Stimulated activated CD8-positive, alpha-beta memory T cell treated with anti-CD3 and anti-CD28 coated beads, Interleukin-4, amount 100 ng/mL, for 1 hour (primary cell): ENCODE measurements at places on chromosomes 11 and 22.

GRCh38 chr11:122430490-122430889 is 225.0 kb upstream of the UBASH3B start:
- no peak for DNase-seq

- DNase-seq = no peak
Observed at GRCh38 chr11:130721736-130722135, 194.5 kb downstream of the SNX19 start.

GRCh38 chr11:67404515-67405195 is 772 bp downstream of the TBC1D10C start:
- no peak for DNase-seq

DNA sequence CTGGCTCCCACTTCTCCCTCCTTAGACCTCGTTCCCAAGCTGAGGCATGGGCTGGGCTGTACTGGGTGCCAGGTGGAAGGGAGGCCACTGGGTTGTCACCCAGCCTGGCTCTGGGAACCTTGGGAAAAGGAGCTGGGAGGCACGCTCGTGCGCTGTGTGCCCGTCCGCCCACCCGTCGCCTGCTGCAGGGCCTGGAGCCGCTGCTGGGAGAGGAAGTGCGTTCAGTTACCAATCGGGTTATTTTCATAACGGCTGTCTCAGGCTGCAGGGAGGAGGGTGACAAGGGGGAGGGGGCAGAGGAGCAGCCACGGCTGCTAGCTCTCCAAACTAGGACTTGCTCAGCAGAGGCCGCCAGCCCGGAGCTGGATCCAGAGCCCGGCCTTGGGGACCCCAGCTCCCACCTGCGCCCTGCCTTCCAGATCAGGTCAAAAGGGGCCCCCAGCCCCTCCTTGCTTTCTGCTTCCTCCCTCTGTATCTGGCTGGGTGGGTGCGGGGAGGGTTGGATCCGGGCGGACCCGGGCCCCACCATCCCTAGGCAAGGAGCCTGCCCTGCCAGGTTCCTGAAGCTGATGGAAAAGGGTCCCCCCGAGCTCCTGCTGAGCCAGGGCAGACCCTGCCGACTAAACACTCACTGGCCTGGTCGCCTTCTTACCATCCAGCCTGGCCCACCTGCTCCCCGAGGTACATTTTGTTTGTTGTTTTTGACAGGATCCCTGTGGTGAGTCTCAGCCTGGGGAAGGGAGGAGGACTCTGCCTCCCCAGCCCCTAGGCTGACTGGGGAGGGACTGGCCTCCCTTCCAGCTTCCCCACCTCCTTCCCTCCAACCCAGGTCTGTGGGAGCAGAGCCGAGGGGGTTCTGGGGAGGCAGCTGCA is 14.3 kb downstream of the DGKZ start:
- DNase-seq = peak; percentile 37

DNA sequence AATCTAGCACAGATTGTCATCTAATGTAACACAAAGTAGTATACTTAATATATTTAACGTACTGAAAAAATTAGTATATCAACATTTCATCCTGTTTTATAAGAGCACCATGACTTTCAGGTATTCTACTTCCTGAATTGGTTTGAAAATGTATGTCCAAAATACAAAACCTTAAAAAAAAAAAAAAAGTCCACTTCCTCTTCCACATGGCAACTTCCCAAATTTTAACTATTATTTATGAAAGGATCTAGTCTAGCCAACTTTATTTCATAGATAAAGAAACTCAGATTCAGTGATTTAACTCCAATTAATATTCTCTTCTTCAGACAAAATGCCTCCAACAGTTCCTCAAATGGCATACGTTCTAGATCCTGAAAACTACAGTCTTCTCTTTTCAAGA is 44.0 kb downstream of the PIK3C2A start:
- no peak for DNase-seq

DNA sequence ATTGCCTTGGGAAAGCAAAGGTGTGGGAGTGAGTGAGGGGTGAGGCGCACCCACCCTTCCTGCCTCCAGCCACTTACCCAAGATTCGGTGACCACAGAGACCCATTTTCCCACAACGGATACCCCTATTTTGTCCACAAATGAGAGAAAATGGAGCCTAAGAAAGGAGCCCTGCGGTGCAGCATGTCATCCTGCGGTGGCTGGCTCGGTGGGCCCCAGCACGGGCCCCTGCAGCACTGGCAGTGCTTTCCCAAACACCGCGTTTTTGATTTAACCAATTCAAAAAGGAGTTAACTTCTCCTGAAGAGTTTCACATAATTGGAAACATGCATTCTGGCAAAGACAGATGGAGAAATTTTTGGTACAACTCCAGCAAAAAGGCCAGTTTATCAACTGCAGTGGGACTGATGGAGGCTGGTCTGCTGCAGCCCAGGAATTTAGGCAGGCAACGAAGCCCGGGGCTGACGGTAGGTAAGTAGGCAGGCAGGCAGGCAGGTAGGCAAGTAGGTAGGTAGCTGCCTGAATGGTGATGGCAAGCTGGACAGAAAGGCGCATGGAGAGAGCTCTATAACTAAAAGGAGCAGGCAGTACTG is 84.2 kb downstream of the FDX1 start:
- DNase-seq = no peak

- DNase-seq = no peak
Observed at GRCh38 chr11:17479284-17480214, 2.9 kb upstream of the ABCC8 start.

- DNase-seq = no peak
Observed at GRCh38 chr11:43116071-43116470, 195.7 kb upstream of the API5 start.

GRCh38 chr22:49344656-49345055 is 483.0 kb downstream of the BRD1 start:
- DNase-seq = no peak

DNA sequence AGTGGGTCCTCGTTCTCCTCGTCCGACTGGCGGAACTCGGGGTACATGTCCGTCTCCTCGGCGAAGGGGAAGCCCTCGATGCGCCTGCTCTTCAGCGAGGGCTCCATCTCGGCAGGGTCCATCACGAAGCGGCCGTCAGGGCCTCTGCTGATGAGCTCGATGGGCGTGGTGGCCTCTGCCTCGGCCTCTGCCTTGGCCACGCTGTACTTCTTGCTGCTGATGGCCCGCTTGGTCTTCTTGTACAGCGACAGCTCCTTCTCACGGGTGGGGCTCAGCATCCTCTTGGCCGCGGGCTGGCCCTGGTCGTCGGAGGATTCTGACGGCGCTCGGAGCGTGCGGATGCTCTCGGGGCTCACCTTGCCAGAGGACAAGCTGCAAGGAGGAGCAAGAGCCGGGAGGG is 35.7 kb downstream of the IGSF9B start:
- no peak for DNase-seq

DNA sequence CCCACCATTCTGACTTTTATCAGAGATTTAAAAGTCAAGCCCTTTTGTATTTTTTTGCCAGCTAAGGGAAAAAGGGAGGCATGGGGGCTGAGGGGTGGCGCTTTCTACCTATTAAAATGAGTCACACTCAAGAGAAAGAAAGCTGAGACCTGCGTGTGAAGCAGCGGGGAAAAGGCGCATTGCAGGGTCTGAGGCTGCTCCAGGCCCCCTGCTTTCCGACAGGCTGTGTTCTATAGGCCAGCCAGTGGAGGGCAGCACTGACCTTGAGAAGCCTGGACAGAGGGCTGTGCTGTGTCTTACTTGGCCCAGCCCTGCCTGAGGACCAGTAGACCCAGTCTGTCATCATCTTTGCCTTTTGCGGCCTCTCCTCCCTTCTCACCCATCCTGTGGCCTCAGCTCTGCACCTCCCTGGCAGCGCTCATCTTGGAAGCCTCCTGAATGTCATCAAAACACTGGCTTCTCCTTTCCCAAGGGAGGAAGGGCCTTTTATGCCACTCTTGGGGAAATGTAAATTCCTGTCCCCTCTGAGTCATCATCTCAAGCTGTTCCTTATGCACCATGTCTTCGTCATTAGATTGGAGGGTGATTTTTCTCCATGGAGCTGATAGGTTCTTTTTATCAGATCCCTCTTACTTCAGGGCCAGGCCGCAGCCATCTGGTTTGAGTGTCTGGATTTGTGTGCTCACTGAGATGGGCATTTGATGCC is 12.6 kb upstream of the MAPK8IP1 start:
- no peak for DNase-seq

DNA sequence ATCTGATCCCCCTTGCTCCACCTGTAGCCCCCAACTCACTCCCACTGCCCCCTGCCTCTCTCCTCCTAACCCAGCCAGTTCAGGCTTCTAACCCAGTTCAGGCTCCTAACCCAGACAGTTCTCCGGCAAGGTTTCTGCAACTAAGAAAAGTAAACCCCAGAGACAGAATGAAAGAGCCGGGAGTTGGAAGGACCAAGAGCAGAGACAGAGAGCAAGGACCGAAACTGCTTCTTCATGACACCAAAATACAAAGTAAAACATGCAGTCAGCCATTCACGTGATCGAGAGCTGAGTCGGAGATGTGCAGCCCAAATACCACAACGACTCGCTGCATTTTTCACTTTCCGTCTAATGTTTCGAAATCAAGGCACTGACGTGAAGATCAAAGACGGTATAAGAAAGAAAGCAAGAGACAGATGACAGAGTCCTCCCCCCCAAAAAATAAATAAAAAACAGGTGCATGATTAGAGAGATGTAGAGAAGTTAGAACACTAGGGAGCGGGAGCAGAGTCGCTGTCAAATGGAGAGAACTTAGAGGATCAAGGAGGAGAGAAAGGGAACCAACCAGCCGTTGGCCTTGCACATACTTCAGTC is 884 bp downstream of the IL10RA start:
- no peak for DNase-seq

GRCh38 chr22:38172832-38173640 is 8.6 kb downstream of the PLA2G6 start:
- peak; percentile 31 for DNase-seq

GRCh38 chr11:12282676-12283075 is 94.7 kb upstream of the PARVA start:
- no peak for DNase-seq

- DNase-seq = no peak
Observed at GRCh38 chr11:68942751-68943271, 38.0 kb downstream of the MRGPRD start.

- DNase-seq = no peak
Observed at GRCh38 chr11:4539603-4540219, 5.3 kb upstream of the OR52M1 start.

GRCh38 chr11:111378861-111379601 is at the start of gene POU2AF1:
Gene POU2AF1, minus strand, starts transcription at chr11:111379275. Its CDS starts 98 bp downstream, at chr11:111379177.
- DNase-seq = peak; percentile 20

GRCh38 chr11:11979488-11980117 is 28.8 kb downstream of the DKK3 start:
- no peak for DNase-seq

GRCh38 chr11:3380706-3381545 is 2.0 kb upstream of the ZNF195 start:
- DNase-seq = no peak

DNA sequence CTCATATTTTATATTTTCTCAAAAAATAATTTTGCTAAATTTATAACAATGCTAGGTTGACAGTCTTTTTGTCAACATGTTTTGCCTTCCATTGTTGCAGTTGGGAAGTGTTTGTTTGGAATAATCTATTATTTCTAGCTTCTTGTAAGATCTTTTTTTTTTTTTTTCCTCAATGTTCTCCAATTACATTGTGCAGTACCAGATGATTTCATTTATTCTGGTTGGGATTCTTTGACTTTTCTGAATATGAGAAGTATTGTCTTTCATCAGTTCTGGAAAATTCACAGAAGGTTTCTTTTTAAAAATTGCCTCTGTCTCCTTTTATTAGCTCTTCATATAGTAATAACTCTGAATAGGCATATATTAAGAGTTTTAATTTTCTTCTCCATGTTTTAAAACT is 245.4 kb downstream of the DYNC2H1 start:
- no peak for DNase-seq

GRCh38 chr11:132310390-132311375 is 940.3 kb downstream of the NTM start:
- DNase-seq = no peak

GRCh38 chr11:116882386-116882785 is 45.0 kb upstream of the APOA1 start:
- no peak for DNase-seq

- DNase-seq = no peak
Observed at GRCh38 chr11:34510218-34510617, 3.4 kb downstream of the ELF5 start.

GRCh38 chr11:26865703-26866102 is 128.2 kb upstream of the FIBIN start:
- no peak for DNase-seq

DNA sequence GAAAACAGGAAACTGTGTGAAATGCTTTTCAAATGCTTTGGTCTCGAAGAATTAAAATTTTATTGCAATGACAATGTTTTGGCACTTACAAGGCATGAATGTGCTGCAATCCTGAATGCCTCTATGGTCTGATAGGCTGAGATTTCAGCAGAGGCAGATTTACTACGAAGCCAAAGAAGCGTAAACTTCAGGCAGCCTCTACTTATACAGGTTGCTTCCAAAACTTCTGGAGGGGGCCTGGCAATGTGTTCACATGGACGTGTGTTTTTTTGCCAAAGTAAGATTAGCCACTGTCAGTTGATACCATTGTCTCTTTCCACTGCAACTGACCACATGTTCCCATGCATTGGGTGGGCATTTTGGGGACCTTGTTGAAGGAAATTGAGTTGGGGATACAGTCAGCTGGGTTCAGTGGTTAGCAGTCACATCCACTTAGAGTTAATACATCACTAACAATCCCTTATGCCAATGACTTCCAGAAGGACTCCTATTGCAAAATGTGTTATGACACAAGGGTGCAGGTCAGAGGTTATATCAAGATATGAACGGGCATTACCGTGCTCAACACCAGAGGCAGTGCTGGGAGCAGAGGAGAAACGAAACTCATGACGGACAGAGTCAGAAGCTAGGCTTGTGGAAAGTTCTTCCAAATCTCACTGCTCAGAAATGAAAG is 48.8 kb downstream of the ABTB2 start:
- no peak for DNase-seq

GRCh38 chr22:32380991-32381390 is 23.3 kb downstream of the RFPL3 start:
- DNase-seq = no peak

DNA sequence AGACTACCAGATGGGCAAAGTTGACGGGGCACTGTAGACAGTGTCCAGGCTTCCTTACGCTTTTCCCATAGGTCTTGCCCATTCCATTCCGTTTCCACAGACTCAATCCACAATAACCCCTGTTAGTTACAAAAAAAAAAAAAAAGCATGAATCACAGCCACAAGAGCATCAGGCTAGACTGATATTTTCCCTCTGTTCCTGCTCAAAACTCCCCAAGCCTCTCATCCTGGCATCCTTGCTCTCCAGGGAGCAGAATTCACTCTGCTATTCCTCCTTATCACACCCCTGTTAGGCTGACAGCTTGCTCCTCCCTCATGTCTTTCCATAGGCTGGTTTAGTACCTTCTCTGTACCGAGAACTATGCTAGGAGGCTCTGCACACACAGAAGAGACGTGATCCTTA is 42.2 kb downstream of the TMEM123 start:
- DNase-seq = no peak

GRCh38 chr11:108916290-108916689 is 251.4 kb downstream of the DDX10 start:
- no peak for DNase-seq

- DNase-seq = no peak
Observed at GRCh38 chr11:113574586-113574985, 99.4 kb upstream of the DRD2 start.

DNA sequence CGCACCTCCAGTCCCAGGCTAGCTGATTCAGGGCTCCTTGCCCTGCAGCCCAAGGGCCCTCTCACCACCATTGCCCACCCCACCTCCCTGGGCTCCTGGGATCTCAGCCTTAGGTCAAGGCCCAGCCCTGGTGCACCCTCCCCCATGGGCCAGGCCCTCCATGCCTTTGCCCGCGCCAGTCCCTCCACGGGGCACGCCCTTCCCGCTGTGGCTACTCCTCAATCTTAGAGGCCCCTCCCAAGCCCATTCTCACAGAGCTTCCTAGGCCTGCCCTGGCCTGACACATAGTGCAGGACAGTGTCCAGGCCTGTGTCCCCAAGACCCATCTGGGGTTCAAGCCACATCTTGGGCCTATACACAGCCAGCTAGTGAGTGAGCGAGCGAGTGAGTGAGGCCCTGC is 6.9 kb downstream of the GP1BB start:
- no peak for DNase-seq
